ENCODE measurements at places on chromosomes 12 and 14.

- DNase-seq = peak; percentile 87
Observed at GRCh38 chr12:111434680-111435338, 29.1 kb downstream of the SH2B3 start.

GRCh38 chr12:83541446-83541845 is 854.7 kb downstream of the TMTC2 start:
- DNase-seq = no peak

GRCh38 chr12:68100241-68100640 is 59.3 kb downstream of the IFNG start:
- DNase-seq = no peak

- DNase-seq = no peak
Observed at GRCh38 chr12:104990950-104991349, 4.8 kb downstream of the NOPCHAP1 start.

- no peak for DNase-seq
Observed at GRCh38 chr12:98369581-98369980, 145.8 kb upstream of the TMPO start.

DNA sequence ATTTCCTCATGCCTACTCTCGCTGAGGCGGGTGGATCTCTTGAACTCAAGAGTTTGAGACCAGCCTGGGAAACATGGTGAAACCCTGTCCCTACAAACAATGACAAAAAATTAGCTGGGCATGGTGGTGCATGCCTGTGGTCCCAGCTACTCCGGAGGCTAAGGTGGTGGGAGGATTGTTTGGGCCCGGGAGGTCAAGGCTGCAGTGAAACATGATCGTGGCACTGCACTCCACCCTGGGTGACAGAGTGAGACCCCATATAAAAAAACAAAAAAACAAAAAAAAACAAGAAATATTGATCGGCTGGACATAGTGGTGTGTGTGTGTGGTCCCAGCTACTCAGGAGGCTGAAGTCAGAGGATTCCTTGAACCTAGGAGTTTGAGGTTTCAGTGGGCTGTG is 9.2 kb downstream of the MOAP1 start:
- DNase-seq = no peak

DNA sequence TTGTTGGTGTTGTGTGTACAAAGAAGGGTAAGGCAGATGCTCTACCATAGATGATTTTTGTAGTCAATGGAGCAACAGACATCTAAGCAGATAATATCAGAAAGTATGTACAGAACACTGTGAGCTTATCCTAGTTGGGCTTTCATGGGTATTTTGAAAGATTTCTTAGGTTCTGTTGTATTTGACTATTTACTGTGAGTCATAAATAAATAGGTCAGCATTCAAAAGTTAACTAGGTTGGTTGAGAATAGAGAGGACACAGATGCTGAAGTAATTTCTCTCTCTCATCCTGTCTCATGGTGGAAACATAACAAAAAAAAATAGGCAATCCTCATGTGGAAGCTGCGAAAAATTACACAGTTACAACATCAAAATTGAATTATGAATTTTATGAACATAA is 413.5 kb downstream of the CCDC91 start:
- DNase-seq = no peak

- no peak for DNase-seq
Observed at GRCh38 chr14:30520536-30520935, 38.4 kb upstream of the G2E3 start.

DNA sequence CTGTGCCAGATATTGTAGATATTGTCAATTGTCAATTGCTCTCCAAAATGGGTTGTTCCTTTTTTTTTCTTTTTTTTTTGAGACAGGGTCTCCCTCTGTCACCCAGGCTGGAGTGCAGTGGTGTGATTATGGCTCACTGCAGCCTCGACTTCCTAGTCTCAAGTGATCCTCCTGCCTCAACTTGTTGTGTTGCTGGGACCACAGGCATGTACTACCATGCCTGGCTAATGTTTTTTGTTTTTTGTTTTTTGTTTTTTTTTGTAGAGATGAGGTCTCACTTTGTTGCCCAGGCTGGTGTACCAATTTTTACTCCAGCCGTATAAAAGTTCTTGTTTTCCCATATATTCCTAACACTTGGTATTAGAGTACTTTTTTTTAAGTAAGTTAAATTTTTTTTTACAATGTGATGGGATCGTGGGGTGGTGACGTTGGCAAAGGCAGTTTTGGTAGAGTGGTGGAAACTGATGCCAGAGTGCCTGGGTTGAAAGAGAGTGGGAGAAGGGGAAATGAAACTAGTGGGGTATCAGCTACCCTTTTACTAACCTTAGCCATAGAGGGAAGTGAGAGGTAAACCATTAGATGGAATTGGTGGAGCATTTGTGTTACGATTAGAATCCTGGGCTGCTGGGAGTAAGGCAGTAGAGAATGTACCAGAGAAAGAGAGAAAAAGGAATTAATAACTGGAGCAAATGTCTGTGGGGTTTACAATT is 33.0 kb upstream of the CFAP54 start:
- no peak for DNase-seq

- peak; percentile 27 for DNase-seq
Observed at GRCh38 chr12:123427036-123427769, 9.3 kb downstream of the RILPL2 start.

DNA sequence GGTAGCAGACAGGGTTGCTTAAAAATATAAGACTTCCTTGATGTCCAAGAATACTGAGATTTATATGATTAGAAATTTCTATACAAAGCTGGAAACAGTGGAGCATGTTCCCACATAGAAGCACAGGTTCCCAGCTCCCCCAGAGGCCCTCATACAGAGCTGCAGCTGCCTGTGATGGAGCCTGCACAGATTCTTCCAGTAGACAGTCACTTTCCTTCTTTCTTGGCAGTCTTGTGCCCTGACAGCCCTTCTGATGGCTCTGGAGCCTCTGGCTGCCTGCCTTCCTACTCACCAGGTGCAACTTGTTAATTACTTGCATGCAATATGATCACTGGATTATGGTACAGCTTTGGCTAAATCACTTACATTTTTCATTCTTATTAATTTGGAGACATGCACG is 44.4 kb downstream of the BICD1 start:
- no peak for DNase-seq

DNA sequence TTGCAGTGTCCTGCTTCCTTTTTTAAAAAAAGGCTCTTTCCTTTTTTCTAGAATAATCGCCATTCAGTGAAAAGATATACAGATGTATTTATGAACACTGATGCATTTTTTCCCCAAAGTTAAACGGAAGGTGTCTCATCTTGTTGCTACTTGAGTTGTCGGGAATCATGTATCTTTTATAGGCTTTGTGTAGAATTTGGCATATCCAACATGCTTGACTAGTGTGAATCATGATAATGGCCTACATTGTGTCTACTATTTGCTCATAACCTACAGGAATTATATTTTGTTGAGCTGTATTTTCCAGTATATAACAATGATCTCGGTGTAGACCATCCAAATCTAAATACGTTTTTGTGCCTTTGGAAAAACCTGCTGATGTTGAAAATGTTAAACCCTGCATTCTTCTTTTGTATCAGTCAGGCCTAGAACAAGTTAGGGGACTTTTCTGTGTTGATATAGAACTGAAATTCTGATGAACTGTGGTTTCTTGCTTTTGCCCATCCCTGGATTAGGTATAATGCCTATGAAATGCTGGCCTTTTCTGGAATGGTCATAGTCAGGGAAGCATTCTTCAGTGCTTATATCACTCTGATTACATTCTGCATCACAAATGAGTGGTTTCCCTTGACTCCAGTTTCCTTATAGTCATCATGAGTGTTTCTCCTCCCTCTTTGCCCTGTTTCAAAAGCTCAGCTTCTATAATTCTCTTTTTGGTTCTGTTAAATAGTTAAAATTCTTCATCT is 10.8 kb downstream of the BMAL2 start:
- no peak for DNase-seq

DNA sequence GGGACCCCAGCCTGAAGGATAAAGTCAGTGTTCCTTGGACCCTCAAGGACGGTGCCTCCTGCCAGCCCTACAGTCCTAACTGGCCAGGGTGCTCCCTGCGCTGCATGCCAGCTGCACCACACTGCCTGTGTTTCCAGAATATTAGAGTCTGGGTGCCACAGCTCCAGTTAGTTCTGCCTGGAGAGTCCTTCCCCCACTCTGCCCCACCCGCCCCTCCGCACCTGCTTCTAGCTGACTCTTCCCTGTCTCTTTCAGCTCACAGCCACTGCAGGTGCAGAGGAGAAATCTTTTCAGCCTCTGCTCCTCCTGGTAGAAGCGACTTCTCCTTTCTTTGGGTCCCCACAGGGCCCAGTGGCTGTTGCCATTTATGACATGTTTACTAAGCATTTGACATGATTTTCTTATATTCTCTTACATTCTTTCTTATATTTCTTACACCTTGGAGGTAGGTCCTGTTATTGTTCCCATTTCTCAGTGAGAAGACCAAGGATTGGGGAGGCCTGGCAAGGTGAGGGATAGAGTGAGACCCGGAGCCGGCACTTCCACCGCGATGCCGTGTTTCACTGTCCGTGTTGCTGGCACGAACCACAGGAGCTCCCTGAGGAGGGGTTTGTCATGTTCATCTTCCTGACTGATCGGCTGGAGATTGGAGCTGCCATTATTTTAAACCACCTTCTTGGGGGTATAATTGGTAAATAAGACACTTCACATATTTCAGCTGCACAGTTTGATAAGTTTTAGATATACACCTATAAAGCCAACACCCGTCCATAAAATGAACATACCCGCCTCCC is 29.4 kb downstream of the SYNE3 start:
- no peak for DNase-seq

DNA sequence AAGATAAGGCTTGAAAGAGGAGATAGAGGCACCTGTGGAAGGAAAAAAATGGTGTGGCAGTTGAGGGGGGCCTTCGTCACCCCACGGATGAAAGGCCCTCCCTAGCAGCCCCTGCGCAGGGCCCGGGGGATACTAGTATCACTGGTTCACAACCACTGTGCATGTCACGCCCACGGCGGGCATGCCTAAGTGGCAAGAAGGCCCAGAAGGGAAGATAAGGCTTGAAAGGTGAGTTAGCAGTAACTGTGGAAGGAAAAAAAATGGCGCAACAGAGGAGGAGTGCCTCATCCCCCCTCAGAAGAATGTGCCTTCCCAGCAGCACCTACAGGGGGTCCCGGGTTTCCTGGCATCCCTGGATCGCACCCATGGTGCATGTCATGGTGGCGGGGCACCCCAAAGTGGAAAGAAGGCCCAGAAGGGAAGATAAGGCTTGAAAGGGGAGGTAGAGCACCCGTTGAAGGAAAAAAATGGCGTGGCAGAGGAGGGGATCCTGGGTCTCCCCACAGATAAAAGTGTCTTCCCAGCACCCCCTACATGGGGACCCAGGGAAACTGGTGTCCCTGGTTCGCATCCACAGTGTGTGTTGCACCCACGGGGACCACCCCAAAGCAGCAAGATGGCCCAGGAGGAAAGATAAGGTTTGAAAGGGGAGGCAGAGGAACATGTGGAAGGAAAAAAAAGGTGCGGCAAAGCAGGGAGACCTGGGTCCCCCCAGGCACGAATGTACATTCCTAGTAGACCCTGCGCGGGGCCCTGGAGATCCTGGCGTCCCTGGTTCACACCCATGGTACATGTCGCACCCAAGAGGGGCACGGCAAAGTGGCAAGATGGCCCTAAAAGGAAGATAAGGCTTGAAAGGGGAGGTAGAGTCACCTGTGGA is 279.2 kb downstream of the ALG10 start:
- DNase-seq = no peak

DNA sequence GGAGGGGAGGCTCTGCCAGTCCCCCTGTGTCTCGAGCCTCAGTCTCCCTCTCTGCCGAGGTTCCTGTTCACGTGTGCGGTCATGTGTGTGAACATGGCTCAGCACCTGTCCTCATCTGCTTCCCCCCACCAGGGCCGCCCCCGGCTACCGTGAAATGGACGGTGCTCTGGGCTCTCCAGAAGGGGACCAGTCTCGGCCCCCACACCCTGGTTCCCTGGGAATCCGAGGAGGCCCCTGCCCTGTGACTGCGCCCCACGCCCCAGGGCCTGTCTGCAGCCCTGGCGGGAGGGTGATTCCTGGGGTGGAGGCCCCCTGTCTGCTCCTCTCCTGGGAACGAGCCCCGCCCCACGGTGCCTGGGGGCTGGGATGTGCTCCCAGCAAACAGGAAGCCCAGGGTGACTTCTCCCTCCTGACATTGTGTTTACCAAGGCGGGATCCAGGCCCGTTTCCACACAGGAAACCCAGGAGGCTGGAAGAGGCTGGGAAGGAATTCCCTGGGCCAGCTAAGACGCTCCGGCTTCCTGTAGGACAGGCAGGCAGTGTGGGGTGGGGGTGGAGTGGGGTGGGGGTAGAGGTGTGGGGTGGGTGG is 46.6 kb downstream of the KIF26A start:
- DNase-seq = no peak

DNA sequence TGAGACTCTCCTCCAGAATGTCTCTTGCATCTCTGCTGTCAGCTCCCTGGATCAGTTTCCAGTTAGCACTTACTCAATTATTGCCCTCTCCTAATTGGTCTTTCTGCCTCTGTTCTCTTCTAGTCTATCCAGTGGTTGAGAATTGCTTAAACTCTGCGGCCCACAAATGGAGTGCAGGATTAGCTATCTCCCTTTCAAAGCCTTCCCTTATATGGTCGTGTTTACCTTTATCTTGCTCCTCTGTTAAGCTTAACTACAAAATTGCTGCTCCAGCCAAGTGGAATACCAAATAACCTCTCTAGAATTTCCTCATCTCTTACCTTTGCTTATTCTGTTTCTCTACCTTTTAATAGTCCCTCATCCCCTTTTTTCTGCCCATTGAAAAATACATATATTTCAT is 132.7 kb downstream of the NRXN3 start:
- DNase-seq = no peak

- DNase-seq = no peak
Observed at GRCh38 chr12:3216726-3217682, 139.8 kb downstream of the TSPAN9 start.

- no peak for DNase-seq
Observed at GRCh38 chr12:128639089-128639488, 184.7 kb downstream of the SLC15A4 start.

GRCh38 chr14:106436310-106436905 is 910.0 kb downstream of the TMEM121 start:
- DNase-seq = peak; percentile 70

GRCh38 chr12:82635263-82635662 is 51.4 kb upstream of the TMTC2 start:
- DNase-seq = no peak

GRCh38 chr14:94582199-94582750 is 1.0 kb downstream of the SERPINA5 start:
- DNase-seq = no peak

GRCh38 chr12:95701275-95701674 is 89.3 kb downstream of the NTN4 start:
- no peak for DNase-seq

- no peak for DNase-seq
Observed at GRCh38 chr14:100823413-100824080, 2.4 kb upstream of the MEG3 start.

DNA sequence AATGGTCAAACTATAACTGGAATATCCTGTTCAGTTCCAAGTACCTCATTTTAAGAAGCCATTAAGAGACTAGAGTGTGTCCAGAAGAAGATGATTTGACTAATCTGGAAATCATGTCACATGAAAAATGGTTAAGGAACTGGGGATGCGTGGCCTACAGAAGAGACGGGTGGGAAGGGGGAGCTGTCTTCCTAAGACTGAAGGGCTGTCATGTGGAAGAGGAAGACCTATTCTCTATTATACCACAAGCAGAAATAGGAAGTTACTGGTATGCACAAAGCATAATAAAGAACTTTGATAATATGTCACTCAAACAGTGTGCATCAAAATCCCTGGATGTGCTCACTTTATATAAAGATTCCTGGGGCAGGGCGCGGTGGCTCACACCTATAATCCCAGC is 50.3 kb downstream of the HECTD4 start:
- no peak for DNase-seq

GRCh38 chr12:116651089-116651488 is 86.8 kb downstream of the SPRING1 start:
- no peak for DNase-seq

Measured in activated naive CD4-positive, alpha-beta T cell treated with Interleukin-2 at 50 U/mL for 16 hours (primary cell).